ENCODE measurements at places on chromosomes 3 and 15.

DNA sequence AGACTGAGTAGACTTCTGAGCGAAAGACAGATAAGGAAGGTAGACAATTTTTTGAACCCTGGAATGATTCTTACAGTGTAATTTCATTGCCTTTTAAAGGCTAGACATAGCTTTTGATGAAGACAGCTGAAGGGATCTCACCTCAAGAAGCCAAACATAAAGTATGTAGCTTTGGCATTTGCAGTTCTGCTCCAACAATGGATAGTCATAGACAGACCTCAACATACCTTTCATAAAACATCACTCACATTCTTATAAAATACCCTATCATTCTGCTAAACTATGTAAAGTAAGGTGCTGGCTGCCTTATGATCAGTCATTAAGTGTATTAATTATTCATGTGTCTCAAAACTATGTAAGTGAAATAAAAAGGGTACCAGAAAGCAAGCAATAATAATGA is 70.0 kb downstream of the UBE3A start:
- DNase-seq = no peak

- DNase-seq = no peak
These were observed 15.0 kb downstream of the TAGLN3 start for GRCh38 chr3:112013784-112014143.

- peak; percentile 76 for DNase-seq
These were observed 7.0 kb upstream of the OXTR start for GRCh38 chr3:8776406-8776805.

- DNase-seq = no peak
These were observed 47.5 kb upstream of the SLC9A9 start for GRCh38 chr3:143895805-143896204.

DNA sequence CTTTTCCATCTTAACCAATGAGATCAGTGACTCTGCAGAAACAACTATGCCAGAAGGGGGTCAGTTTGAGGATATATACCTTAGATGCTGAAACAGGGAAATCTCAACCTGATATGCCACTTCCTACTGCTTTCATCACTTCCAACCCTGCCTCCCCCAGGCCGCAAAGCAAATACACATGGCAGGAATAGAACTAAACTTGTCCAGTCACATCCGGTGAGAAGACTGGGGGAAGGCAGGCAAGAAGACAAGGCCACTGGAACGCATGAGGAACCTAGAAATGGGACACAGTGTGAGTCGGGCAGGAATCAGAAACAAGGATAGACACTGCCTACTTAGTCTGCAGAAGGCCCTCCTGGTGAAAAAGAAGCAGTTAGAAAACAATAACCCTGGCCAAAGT is 90.6 kb downstream of the MYO5A start:
- DNase-seq = no peak

DNA sequence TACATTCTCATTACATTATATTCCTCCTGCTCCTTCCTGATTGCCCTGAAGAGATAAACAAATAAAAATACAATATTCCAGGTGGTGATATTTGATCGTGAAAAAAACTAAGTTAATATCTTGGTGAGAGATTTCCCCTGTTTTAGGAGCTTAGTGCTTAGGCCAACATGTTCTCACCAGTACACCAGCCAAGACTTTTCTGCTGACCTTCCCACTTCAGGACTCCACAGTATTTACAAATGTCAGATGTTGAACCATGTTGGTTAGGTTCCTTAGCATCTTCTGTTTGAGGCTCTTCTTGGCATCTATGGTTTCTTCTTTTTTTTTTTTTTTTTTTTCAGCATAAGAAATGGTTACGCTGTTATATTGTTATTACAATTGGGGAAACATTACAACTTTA is 247.0 kb downstream of the IL5RA start:
- no peak for DNase-seq

- DNase-seq = no peak
These were observed 24.4 kb downstream of the MIX23 start for GRCh38 chr3:122358703-122359032.

GRCh38 chr3:58352626-58353025 is 19.9 kb downstream of the PXK start:
- DNase-seq = no peak

DNA sequence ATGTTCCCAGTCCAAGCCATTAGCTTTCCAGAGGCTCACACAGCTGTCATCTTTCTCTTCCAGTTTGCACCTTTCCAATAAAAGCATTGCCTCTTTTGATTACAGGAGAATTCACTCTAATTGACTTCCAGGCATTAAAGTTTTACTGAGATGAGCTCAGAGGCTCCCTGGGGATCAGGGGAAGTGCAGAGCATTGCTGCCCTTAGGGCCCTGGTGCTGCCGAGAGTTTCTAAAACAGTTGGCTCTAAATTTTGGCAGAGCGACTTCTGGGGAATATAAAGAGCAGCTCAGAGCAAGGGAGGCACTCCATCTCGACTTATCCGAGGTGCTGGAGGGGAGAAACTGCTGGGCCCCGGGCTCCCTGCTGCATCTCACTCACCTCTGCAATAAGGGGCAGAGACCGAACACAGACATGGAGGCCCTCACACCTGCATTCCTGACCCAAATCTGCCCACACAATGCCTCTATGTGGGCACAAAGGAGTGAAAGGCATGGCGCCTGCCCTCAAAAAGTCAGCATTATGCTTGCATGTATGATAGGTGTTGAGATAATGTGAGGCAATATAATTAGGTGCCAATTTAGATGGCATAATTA is 61.7 kb downstream of the SCN11A start:
- DNase-seq = no peak

DNA sequence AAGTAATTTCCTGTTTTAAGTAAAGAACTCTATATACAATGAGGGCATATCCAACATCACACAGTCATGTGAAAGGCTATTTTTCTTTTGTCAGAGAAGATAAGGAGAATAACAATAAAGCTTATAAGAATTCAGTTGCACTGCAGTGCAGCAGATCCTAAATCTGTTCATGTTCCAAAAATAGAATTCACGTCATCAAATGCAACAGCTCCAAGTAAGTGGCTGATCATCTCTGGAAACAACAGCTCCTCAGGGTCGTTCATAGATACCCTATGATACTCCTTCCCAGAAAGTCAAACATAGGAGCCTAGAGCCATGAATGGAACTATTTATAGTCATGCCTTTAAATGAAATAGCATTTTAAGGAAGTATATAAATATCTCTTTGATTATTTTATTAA is 100.2 kb downstream of the FMN1 start:
- DNase-seq = no peak

GRCh38 chr3:169750665-169751064 is 14.2 kb downstream of the TERC start:
- DNase-seq = no peak

DNA sequence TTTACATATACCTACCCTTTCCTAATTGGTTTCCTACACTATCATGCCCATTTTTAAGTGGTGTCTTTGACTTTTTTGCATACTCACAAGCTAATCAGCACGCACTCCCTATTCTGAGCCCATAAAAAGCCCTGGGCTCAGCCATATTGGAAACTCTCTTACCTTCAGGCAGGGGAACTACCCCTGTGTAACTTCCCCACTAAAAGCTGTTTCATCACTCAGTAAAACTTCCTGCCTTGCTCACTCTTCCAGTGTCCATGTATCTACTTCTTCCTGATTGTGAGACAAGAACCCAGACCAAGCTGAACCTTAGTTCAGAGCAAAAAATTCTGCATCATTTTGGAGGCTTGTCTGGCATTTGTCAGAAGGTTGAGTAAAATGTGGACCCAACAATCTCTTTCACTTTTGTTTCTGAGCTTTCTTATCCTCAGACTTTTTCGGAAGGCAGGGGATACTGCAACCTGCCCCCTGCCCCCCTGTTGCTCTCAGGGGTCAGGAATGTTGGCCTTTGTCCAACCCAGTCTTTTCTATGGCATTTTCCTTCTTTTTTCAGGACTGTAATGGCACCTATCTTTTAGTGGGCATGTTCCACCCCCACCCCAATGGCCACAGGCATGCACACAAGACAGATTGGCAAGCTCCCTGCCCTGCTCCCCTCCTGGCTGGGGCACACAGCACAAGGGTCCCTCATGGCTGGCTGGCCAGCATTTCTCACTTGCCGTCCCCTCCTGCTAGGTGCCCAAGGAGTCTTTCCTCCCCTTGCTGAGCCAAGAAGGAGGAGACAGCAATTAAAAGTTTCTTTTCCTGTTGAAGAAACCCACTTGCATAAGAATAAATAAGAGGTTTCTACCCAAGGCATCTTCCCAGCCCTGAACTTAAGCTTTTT is 26.3 kb upstream of the TMEM45A start:
- DNase-seq = no peak

GRCh38 chr15:71549091-71549490 is 261.3 kb upstream of the NR2E3 start:
- DNase-seq = no peak

- DNase-seq = no peak
These were observed 116.6 kb upstream of the TSC22D2 start for GRCh38 chr3:150291515-150291914.

DNA sequence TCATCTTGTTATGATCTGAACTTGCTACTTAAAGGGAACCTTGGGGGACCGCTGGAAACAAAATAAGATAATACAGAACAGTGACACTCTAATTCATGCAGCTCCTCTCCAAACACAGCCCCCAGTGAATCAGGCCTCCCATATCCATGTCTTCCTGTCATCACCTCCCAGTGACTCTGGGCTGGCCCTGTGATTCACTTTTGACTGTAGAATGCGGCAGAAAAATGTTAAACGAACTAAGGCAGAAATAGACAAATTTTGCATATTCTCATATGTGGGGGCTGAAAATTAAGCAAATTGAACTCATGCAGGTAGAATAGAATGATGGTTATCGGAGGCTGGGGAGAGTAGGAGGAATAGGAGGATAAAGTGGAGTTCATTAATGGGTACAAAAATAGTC is 20.2 kb upstream of the GADL1 start:
- DNase-seq = no peak

DNA sequence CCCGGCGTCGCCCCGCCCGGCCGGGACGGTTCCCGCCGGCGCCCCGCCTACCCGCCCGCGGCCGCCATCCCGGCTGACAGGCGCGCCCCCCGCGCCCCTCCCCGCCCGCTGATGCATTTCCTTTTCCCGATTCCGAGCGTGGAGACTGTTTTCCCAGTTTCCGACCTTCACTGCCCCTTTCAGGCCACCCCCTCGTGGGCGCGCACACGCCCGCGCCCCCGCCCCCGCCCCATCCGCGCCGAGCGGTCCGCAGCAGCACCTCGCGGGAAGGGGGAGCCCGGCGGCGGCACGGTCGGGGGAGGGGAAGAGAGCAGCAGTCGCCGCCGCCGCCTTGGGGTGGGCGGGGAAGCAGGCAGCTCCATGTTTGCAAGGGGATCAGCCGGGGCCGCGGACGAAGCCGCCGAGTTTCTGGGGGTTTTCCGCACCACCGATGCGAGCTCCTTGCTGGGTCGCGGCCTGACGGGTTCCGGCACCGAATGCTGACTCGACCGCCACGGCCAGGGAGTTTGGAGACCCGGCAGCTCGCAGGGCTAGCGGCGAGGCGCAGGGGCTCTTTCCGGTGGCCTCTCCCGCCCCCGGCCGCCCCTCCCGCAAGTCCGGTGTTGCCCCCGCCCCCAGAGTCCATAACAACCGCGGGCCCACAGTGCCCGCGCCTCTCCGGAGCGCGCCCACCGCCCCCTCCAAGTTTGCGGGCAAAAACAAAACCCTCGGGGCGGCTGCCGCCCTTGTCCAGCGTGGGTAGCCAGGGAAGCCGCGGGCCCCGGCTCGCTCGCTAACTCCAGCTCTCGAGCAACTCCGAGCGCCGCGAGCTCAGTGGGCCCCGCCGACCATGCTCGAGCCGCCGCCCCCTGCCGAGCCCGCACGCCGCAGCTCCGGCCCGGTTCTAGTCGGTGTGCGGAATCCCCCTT is 3.2 kb upstream of the SIN3A start:
- DNase-seq = no peak

GRCh38 chr15:69876064-69876940 is 221.4 kb downstream of the TLE3 start:
- DNase-seq = no peak

DNA sequence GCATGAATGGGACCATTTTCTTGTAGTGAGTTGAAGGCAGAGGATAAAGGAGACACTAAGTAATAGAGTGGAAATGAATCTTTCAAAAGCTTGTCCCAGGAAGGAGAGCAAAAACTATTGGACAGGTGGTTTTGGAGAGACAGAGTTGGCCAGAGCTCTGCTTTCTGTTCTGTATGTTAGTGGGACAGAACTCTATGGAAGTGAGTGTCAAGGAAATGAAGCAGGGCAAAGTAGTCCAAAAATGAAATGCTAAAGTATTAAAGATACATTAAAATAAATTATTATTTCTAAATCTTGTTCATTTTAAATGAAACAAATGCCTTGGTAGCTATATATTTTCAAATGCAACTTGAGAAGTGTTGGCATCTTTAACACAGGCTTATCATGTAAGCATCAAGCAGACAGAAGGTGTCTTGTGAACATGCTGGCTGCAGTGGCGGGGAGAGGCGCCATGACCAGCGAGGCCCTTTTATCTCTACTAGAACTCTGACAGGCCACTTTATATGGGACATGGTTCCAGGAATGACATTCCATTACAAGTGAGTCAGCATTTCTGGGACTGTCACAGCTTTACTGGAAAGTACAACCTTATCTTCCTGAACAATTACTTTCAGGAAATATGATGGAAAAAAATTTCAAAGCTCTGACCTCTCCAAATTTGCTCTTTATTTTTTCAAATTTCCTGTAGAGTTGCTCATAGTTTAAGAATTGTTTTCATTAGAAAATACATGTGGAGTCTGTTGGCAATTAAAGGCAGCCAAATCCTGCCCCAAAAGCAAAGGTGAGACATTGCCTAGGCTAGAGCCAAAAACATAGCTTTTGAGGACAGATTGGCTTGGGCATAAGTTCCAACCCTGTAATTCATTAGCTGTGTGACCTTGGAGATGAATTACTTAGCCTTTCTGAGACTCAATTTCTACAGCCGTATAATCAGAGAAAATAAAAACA is 106.5 kb downstream of the ECT2 start:
- no peak for DNase-seq

- no peak for DNase-seq
These were observed 10.0 kb downstream of the ARMC8 start for GRCh38 chr3:138197058-138197457.

GRCh38 chr3:171772427-171773056 is 37.7 kb downstream of the PLD1 start:
- no peak for DNase-seq

GRCh38 chr3:64184621-64185020 is 40.6 kb downstream of the PRICKLE2 start:
- no peak for DNase-seq

GRCh38 chr15:39159833-39160232 is 421.0 kb upstream of the THBS1 start:
- DNase-seq = no peak

DNA sequence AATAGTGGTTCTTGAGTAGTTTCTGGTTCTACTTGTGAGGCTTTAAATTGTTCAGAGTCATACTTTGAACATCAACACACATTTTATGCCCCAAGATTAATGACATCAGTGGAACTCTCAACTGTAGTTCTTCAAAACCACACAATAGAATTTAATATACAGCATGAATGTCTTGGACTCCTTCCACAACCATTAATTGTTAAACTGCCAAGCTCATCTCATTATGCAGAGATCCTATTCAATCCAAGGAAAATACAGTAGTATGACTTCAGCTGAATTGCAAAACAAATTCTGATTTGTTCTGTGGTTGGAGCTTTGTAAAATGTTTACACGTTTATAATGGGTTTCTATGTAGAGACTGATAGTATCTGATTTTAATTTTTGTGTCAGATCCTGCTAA is 199.2 kb upstream of the SLC2A2 start:
- DNase-seq = no peak

- no peak for DNase-seq
These were observed 7.5 kb upstream of the TM4SF1 start for GRCh38 chr3:149384911-149385321.

GRCh38 chr15:77807115-77807514 is 174.4 kb upstream of the LINGO1 start:
- DNase-seq = no peak

GRCh38 chr3:86867982-86868381 is 123.0 kb downstream of the VGLL3 start:
- no peak for DNase-seq
